NCI-H2029 (cell line): ENCODE measurements at places on chromosomes 5 and 9.
A peak's percentile ranks its signal among the peaks of the same experiment; 100 is the strongest.

- DNase-seq: no peak
Measured at GRCh38 chr5:60473654-60474053, 226.3 kb downstream of the DEPDC1B start.

DNA sequence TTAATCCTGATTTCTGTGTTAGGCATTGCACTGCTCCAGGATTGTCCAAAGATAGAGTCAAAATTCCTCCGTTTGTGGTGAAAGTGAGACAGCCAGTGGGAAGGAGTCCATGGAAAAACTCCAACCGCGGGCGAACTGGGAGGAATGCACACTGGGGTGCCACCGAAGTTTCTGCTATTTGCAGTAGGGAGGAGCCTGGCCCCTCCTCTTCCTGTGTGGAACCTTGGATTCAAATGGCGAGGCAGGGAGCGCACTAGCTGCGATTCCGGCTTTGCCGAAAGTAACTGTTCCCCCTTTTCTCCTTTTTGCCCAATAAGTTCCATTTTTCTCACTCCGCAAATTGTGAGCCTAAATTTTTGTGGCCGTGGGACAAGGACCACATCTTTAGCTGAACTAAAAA, 9.3 kb downstream of the BAAT start:
- no peak for DNase-seq

DNA sequence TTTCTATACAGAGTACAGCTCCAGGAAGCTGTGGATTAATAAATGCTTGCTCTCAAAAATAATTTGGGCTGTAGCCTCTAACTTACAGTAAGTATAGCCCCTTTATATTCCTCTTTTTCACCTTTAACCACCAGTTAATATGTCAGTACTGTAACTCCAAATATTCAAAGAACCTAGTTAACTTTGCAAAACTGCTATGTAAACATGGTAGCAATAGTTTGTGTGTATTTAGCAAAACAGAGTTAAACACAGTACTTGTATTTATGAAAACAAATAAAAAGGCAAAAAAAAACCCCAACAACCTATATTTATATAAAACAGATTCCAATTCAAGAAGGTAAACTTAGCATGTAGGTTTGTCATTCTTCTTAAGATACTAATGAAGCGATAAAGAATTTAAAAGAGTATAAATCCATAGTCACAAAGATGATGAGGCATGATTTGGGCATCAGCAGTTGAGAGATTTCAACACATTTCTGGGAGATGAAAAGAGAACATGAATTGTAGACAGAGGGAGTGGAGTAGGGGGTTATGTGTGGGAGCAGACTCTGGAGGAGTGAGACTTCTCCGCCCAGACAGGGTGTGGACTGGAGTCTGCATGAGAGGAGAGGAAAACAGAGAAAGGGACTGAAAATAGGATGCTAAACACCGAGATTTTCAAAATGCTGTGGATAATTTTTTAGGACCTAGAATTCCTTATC, 47.0 kb upstream of the F2RL1 start:
- DNase-seq: no peak

- DNase-seq: no peak
Measured at GRCh38 chr9:98445576-98445975, 190.1 kb upstream of the TBC1D2 start.

- DNase-seq: no peak
Measured at GRCh38 chr5:157708866-157709265, 22.4 kb upstream of the THG1L start.

GRCh38 chr5:154179846-154180710, 10.5 kb upstream of the GALNT10 start:
- peak; percentile 59 for DNase-seq

GRCh38 chr9:137660144-137660543, 41.3 kb downstream of the EHMT1 start:
- DNase-seq: no peak

DNA sequence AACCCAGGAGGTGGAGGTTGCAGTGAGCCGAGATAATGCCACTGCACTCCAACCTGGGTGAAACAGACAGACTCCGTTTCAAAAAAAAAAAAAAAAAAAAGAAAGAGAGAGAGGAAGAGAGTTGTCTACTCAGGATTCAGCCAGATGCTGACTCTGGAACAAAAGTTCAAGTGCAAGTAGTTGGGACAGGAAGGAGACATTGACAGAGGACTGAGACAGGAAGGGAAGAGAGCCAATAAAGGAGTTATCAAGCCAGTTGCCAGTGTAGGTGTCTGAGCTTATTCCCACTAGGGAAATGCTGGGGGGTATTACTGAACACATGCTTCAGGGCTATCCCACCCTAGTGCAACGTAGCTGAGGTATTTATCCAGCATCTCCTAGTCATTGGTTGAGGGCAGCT, 147.7 kb upstream of the SLC1A3 start:
- no peak for DNase-seq

DNA sequence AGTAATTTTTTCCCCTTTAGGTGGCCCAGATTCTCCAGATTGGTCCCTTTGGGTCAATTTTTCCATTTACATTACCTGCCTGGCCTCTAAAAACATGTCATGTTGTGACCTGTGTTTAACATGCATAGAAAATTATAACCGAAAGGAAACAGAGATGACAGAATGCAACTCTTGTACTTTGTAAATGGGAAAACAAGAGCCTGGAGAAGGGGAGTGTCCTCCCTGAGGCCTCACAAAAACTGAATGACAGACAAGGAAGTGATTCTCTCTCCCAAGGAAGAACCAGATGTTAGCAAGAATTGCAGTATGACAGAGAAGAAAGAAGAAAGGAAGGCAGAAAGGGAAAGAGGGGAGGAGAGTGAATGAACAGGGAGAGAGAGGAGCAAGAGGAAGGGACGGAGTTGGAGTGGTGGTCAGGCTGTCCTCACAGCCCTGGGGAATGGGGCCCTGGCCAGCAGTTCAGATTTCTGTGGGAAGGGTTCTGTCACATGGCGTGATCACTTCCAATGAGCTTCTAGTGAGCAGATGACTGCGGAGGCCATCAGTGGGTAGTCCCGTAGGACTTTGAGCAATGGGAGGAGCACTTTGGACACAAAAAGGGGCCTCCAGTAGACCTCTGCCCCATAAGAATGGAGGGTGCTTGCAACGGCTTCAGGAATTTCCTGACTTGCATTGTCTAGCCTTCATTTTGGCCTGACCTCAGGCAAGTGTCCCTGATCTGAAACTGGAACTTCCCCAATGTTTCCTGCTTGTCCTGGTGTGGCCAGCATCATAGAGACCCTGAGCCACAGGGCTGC, 31.6 kb downstream of the ABLIM3 start:
- no peak for DNase-seq
